ENCODE measurements at places on chromosomes 5 and 9.

DNA sequence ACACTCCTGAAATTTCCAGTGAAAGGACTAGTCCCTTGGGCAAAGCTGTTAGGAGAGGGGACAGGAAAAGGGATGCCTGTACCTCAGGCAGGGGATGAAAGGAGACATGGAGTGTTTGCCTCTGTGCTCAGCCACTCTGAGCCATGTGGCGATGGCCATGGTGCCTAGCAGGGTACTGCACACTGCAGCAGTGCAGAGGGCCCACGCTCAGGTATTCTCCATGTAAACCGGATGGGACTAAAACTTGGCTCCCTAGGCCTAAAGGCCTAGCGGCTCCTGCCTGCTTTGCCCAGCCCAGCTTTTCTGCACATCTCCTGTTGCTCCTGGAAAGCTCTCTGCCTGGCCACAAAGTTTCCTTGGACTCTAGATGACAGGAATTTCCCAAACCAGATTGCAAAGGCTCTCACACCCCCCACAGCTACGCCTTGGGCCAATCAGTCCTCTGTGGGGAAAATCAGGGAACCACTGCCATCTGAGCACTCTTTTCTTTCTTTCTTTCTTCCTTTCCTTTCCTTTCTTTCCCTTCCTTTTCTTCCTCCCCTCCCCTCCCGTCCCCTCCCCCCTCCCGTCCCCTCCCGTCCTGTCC is 44.3 kb downstream of the HABP4 start:
- no peak for DNase-seq

GRCh38 chr5:125160787-125161502 is 414.5 kb upstream of the ZNF608 start:
- no peak for DNase-seq

GRCh38 chr5:142881076-142881783 is 111.1 kb downstream of the ARHGAP26 start:
- no peak for DNase-seq

GRCh38 chr9:33167084-33167971 is at the start of gene B4GALT1:
B4GALT1 (minus strand) TSS chr9:33167336; CDS start chr9:33167169, 167 bp downstream.
- DNase-seq = peak; percentile 99

DNA sequence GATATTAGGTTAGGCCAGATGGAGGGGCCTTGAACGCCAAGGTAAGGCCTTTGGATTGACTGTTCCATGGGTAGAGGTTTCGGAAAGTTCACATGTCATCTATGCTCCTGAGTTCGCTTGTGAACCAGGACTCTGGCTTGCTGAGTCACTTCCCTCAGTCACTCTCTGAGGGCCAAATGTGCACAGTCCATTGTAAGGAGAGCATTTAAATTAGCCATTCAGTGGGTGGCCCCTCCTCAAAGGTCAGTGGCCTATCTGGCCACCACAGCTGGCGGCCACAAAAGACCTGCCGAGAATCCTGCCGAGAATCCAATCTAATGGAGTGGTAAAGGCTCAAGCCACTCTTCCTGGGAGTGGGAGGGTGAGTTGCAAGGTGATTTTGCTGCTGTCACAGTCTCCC is 58.9 kb upstream of the ARAP3 start:
- DNase-seq = no peak

GRCh38 chr9:113164536-113165300 is 13.9 kb downstream of the SLC31A2 start:
- DNase-seq = no peak

- DNase-seq = no peak
Observed at GRCh38 chr9:90899287-90899686, 97.7 kb downstream of the SYK start.

DNA sequence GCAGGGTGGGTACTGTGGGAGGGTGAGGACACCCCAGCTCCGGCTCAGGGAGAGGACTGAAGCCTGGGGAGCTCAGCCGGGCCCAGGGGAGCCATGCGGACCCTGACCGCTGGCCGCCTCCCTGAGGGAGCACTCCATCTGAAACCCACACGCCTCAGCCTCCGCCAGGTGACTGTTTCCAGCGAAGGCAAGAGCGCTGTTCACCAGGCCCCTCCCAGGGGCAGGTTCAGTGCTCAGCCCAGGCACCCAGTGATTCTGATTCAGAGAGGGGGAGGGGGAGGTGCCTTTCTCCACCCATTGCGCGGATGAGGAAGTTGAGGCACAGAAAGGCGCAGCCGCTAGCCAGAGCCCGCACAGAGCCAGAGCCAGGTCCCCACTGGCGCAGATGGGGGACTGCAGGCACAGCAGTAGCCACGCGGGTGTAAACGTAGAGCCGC is 27.0 kb downstream of the ADGRD2 start:
- no peak for DNase-seq

DNA sequence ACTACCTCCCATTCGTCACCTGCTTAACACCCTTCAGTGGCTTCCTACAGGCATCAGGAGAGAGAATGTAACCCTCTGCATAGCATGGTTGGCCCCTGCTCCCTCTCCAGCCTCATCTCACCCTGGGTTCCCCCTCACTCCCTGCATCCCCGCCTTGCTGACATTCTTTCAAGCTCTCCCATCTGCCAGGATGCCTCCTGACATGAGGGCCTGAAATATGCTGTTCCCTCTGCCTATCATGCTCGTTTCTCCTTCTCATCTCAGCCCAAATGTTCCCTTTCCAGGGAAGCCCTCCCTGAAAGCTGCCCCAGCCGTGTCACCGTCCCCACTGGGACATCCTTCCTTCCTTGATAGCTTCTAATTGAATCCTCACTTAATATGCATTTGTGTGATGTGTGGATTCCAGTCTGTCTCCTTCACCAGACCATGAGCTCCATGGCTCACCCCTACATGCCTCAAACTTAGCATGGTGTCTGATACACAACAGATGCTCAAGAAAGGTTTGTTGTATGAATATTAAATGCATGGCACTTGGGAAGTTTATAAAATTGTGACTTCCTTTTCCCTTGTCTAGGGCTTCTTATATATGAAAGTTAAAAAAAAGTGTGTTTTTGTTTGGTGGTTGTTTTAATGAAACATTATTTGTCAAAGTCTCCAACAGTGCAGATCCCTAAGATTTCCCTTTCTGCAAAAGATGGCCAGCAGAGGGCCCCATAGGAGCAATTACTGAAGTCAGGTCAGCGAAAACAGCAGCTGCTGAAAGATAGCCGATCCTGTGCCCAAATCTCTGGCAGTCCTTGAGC is 7.3 kb upstream of the C5orf58 start:
- peak; percentile 75 for DNase-seq

GRCh38 chr5:1325191-1325741 is 19.6 kb downstream of the CLPTM1L start:
- DNase-seq = no peak

DNA sequence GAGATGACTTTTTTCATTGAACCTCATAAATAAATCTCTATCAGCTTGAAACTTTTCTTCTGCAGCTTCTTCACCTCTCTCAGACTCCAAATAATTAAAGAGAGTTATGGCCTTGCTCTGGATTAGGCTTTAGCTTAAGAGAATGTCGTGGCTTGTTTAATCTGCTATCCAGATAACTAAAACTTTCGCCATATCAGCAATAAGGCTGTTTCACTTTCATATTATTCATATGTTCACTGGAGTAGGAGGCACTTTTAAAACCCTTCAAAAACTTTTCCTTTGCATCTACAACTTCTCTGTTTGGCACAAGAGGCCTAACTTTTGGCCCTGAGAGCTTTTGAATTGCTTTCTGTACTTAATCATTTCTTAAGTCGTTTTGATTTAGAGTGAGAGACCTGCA is 386.9 kb upstream of the FAM174A start:
- DNase-seq = no peak

DNA sequence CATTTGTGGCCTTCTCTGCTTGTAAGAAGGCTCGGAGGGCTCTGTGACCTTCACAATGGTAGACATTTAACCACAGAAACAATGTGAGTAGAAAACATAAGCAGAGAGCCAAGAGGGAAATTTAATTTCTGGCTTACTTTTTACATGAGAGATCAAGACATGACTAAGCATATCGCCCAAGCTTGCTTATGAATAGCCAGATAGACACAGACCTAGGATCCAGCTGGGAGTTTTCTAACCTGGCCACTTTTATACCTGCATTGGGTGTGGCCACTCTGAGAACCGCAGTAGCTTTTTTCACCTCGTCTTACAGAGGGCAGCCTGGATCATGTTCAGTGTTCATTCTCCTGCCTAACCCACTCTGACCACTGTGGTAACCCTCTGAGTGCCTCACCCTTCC is 244.9 kb upstream of the KCNN2 start:
- DNase-seq = no peak

- DNase-seq = no peak
Observed at GRCh38 chr9:115198001-115198400, 80.0 kb upstream of the TNC start.

DNA sequence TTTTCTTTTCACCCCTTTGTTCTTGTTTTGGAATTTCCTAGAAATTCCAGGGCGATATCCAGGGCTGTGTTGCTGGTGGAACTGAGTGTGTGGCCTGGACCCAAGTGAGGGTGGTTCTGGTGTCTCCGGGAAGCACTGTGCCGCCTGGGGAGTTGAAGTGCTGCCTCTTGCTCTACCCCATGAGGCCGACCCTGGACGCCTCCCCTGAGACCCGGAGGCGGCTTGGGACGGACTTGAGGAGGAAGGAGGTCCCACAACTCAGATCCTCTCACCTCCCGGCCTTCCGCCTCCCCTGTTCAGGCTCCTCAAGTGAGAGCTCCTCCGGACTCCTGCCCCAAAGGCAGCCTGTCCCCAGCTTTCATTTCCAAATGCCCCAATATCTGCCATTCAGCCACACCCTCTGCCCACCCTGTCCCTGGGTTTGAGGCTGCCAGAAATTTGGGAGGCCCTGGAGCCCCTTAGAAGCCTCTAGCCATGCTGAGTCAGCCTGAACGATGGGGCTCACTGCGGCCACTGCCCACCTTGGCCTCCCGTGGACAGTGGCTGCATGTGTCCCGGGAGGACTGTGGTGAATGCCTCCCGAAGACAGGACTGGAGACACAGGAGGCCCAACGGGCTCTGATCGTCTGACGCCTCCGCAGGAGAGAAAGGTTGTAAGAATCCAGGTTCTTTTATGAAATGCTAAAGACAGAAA is 42.6 kb upstream of the SLC6A19 start:
- DNase-seq = no peak

GRCh38 chr5:10306114-10306513 is 1.6 kb downstream of the CMBL start:
- DNase-seq = no peak

GRCh38 chr5:144710637-144711036 is 540.0 kb downstream of the KCTD16 start:
- no peak for DNase-seq

DNA sequence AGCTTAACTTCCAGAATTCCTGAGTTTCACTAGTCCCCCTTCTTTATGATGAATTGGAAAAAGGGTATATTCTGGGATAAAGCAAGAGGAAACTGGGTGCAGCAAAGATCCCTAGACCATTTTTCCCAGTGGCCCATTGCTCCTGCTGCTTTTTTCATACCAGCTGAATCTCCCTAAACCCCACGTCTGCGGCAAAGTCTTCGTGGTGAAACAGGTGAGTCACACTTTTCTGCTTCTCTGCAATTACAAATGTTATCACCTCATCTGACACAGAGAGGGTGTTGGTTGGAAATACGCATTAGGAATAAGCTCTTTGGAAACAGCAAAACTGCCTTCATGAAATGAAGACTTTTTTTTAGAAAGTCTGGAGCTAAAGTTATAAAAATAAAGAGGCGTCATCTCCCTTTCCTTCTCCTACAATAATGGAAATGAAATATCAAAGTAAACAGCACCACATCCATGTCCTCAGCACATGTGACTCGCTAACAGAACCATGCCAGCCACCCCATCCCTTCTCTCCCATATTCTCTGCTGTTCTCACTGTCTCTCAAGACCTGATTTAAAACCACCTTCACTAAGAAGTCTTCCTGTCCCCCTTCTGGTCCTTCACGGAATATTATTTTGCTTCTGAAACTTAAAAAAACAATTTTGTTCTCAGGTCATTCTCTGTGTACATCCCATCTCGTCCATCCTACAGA is 39.5 kb upstream of the GLRX start:
- no peak for DNase-seq

DNA sequence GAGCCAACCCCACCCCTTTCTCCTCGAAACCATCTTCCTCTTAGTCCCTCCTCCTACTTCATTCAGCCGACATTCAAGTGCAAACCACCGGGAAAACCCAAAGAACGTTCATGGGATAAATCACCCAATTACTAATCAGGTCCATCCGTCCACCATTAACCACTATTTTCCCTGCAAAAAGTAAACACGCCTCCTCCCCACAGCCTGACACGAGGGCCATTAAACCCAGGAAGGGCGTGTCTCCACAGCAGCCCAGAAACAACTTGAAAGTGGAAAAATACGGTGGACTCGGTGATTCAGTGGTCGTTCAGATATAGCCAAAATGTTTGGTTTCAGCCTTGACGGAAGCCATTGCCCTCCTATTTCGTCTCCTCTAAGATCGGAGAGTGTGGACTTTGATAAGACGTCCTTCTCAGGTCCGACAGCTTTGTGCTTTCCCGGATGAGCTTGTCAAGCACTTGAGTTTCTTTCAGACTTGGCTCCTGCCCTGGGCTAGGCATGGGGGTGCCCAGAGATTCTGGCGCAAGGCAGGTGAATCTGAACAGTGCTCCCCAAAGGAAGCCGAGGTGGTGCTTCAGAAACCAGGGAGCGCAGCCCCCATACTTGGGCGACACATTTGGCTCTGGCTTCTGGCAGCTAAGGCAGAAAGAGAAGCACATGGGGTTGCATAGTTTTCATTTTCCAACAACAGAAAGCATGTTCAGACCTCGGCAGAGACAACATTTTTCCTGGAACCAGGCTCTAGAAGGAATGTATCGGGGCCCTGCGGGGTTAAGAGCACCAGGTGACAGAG is 56.6 kb downstream of the SMIM23 start:
- no peak for DNase-seq

DNA sequence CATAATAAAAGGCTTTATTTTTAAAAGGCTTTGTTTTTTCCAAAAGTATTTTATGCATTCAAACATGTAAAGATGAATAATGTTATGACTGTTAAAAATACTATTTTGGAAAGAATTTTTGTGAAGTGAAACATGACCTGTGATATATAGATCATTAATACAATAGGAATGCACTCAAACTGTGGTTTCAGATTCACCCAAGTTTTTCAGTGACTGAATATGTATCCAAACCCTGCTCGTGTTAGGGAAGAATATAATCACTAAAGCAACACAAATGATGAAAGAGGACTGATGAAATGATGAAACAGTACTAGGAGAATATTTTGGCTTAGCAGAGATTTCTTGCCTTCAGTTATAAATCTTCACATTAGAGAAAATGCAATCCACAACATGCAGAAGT is 278.0 kb downstream of the ADAMTS6 start:
- no peak for DNase-seq

GRCh38 chr9:34365282-34365681 is 11.4 kb downstream of the MYORG start:
- no peak for DNase-seq

Data from kidney (tissue), 22 donors.